ENCODE measurements at places on chromosomes 7 and 10.

GRCh38 chr10:13813550-13813949 is 226.8 kb downstream of the PRPF18 start:
- no peak for DNase-seq

- DNase-seq: no peak
Measured at GRCh38 chr7:96992192-96993005, 13.0 kb upstream of the DLX6 start.

DNA sequence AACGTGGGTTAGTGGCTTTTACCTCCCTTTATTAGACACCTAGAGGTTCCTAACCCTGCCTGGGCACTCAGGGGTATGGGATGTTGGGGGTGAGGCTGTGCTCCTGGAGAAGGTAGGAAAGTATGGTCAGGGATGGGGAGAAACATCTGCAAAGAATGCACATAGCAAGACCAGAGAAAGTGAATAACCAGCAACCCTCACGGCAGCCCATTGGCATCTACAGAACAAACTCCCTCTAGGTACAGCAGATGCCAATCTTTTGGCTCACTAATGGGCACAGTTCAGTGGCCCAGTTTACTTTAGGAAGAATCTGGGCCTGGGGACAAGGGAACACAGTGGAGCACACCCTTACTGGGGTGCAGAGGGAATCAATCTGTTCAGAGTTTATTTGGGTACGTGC is 143.9 kb downstream of the JAZF1 start:
- DNase-seq: no peak

GRCh38 chr10:113337142-113337541 is 215.7 kb upstream of the HABP2 start:
- DNase-seq: no peak

- no peak for DNase-seq
Measured at GRCh38 chr10:66144016-66144415, 781.8 kb upstream of the LRRTM3 start.

GRCh38 chr10:71427246-71427645 is 30.5 kb downstream of the CDH23 start:
- DNase-seq: no peak

- no peak for DNase-seq
Measured at GRCh38 chr10:92173996-92174395, 116.9 kb downstream of the CPEB3 start.

- no peak for DNase-seq
Measured at GRCh38 chr10:10475812-10476211, 541.9 kb upstream of the CELF2 start.

- no peak for DNase-seq
Measured at GRCh38 chr10:11530806-11531205, 80.6 kb downstream of the USP6NL start.

- no peak for DNase-seq
Measured at GRCh38 chr10:33780961-33781360, 446.5 kb upstream of the NRP1 start.

GRCh38 chr7:69177461-69177861 is 420.8 kb upstream of the AUTS2 start:
- DNase-seq: no peak

GRCh38 chr10:127973791-127974311 is 66.9 kb downstream of the PTPRE start:
- DNase-seq: no peak

DNA sequence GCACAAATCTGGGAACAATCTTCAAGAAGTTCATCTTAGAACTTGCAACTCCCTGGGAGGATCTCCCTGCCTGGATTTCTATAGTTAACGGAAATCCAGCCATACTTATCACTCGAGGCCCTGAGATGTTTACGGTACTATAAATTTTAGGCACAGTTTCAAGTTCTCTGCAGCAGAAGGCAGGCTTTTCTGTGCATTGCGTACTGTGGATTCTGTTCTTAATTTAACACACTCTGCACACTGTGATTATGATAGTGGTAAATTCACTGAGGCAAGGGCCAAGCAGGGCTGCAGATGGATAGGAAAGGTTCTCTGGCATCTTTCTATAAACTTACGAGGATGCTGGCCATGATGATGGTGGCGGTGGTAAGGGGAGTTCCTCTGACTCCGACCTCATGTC is 10.6 kb downstream of the INHBA start:
- DNase-seq: no peak

DNA sequence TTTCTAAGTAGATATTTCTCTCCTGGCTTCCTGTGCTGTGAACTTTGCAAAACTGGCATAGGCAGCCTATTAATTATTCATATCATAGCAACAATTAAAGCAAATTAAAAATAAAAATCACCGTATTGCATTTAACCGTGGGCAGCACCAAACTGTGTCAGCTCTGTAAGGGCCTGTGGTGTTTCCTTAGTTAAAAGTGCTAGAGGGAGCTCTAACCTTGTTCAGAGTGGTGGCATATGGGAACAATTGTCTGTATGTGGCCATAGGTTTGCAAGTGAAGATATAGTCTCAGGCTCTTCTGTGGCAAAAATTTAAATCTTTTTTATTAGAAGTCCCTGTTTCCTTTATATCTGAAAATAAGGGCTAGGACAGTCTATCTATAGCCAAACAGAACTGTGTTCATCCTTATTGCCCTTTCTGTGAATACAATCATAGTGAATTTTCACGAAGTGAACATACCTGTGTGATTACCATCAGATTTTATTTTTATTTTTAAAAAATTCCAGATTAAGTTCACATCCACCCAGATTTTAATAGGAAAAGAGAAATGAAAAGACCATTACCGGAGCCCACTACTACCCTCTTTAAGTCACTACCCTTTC is 92.6 kb downstream of the POLL start:
- no peak for DNase-seq

DNA sequence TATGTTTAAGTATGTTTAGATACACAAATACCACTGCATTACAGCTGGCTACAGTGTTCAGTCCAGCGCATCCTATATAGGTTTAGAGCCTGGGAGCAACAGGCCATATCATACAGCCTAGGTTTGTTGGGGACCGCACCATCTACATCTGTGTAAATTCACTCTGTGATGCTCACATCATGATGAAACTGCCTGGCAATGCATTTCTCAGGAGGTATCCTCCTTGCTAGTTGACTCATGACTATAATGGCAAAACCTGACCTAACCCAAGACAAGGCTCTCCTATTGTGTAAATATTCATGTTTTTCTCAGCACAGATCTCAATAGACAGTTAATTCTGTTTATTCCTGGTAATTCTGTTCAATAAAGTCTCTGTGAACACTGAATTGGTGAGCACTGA is 240.7 kb upstream of the PFKP start:
- DNase-seq: no peak

DNA sequence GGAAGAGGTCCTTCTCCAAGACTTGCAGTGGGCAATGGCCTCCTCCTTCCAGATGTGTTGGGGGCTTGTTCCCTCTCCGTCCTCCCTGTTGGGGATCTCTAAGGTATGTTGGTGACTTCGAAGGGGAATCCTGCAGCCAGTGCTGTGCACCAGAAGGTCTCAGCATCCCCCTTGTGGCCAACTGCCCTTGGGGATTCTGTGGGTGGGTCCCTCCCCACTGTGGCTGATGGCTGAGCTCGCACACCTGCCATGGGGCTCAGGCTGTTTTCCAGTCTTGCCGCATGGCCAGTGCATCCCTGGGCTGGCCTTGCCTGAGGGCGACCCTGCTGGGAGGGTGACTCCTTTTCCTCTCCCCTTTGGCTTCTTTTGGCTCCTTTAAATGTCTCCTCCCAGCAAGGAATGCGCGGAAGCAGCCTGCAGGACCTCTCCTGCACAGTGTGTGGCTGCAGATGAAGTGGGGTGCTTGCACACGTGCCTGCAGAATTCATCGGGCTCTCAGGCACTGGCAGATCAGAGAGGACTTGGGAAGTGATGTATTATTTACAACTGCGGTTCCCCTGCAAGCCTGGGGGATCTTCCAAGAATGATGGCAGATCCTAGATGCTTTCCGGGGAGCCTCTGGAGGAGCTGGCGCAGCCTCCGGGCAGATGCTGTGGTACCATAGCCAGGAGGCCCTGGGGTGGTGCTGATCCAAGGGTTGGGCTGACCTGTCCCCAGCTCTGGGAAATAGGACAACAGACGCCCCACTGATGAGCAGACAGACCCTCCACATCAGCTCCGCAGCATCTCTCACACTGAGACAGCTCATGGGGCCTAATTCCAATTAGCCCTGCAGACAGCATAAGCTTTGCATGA is 410.0 kb downstream of the TCERG1L start:
- no peak for DNase-seq

- peak; percentile 69 for DNase-seq
Measured at GRCh38 chr10:94279835-94280709, 82.7 kb downstream of the NOC3L start.
